ENCODE measurements at places on chromosomes 12 and 14. TPM values are rescaled to one million over a fixed set of nuclear protein-coding genes. Genes with fewer than 3 reads are reported as not detected.

GRCh38 chr14:29220566-29220965, 454.0 kb downstream of the FOXG1 start:
- no peaks in the 10 kb centered on the region for H3K27me3 ChIP-seq
- no peak overlapping the region for H3K4me3 ChIP-seq
- DNase-seq = no peak
- H3K4me1 ChIP-seq = no peaks in the 10 kb centered on the region

DNA sequence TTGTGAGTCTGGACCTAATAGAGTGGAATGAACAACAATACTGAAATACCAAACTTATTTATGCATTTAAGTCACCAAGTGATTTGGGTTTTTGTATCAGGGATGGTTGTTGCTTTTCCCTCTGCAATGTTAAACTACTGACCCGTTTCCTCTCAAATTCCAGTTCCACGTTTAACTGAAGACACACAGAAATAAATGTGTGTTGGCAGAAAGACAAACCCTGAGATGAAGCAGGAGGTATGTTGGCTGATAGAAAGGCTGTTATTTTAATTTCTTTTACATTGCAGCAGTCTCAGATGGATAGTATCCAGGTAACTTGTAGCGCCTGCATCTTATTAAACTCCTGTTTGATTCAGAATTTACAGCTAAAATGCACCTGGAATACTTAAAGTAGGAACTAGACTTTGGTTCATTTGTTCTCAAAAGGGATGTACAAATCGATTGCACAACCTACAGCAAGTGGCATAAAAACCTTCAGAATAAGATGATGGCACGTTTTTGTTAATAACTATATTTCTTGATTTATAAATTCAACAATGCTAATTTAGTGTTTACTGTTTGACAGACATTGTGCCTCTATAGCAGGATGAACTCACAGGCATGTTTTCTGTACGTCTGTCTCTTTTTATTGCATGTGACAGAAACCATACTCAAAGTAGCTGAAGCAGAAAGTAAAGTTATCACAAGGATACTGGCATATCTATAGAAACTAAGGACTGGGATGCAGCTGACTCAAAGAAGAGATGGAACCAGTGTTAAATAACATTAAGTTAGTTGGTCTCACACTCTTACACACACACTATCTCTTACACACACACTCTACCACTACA, 405.7 kb downstream of the ZFP36L1 start:
- H3K4me1 ChIP-seq = no peaks in the 10 kb centered on the region
- no peaks in the 10 kb centered on the region for H3K27me3 ChIP-seq
- no peak for DNase-seq
- no peak overlapping the region for H3K27ac ChIP-seq

- H3K36me3 ChIP-seq = no peaks in the 10 kb centered on the region
- H3K4me3 ChIP-seq = peak overlapping the region; percentile 72
- no peak overlapping the region for H3K27ac ChIP-seq
Observed at GRCh38 chr14:104865631-104866441, 768 bp downstream of the CEP170B start.

DNA sequence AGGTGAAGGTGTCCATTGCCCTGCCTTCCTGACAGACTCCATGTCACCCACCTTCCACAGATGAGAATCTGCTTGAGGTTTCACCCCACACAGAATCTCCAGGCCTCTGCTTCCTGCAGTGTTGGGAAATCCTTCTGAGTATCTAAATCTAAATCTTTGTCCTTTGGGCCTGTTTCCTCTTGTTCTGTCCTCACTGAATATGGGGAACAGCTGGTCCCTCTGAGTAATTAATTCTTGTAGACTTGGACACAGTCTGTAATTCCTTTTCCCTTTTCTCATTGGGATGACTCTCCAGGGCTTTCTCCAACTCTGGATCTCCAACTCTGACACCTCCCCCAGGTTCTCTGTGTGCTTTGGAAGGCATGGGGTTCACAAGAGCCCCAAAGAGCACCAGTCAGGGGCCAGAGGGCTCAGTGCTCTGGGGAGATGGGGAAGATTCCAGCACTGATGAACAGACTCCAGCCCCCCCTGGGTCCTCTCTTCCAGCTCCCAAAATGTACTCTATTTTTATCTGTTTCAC, 2.3 kb upstream of the ACVRL1 start:
- no peaks in the 10 kb centered on the region for H3K27me3 ChIP-seq
- DNase-seq = peak; percentile 14
- no peak overlapping the region for H3K27ac ChIP-seq
- H3K4me3 ChIP-seq = no peak overlapping the region
- no peaks in the 10 kb centered on the region for H3K36me3 ChIP-seq
- H3K4me1 ChIP-seq = peaks cover 6% of the 10 kb centered on the region

DNA sequence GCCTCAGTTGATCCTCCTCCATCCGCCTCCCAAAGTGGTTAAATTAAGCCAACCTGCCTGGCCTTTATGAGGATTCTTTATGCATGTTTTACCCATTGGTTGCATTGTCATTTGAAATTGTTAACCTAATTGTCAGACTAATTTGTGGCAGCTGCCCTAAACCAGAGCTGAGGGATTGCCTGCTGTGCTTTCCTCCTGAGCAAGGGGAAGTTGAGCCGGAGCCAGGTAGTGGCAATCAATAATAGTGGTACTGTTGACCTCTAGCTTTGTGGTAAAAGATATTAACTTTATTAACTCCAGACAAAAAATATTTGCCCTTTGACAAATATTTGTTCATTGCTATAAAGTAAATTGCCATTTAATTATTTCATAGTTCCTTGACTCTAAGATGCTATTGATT, 5.6 kb upstream of the HEBP1 start:
- DNase-seq = no peak
- no peaks in the 10 kb centered on the region for H3K36me3 ChIP-seq
- H3K27ac ChIP-seq = no peak overlapping the region
- H3K4me1 ChIP-seq = peaks cover 5% of the 10 kb centered on the region
- H3K4me3 ChIP-seq = no peak overlapping the region
- no peaks in the 10 kb centered on the region for H3K27me3 ChIP-seq

DNA sequence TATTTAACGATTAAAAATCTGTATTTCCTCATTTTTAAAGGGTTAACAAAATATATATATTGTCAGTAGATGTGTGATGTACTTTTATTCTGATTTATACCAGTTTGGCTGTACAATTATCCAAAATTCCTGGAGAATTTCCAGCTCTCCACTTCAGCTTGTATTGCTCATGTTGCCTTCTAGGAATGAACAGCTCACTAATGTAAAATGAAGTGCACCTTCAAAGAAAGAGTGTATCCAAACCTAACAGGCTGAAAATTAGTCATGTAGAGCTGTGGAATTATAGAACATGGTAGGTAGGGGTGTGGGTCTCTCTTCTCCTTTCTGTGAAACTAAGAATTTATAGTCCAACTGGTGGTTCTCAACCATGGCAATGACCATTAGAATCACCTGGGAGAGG, 362.0 kb downstream of the ETNK1 start:
- no peaks in the 10 kb centered on the region for H3K27me3 ChIP-seq
- H3K27ac ChIP-seq = no peak overlapping the region
- DNase-seq = no peak
- no peak overlapping the region for H3K4me3 ChIP-seq
- no peaks in the 10 kb centered on the region for H3K4me1 ChIP-seq

DNA sequence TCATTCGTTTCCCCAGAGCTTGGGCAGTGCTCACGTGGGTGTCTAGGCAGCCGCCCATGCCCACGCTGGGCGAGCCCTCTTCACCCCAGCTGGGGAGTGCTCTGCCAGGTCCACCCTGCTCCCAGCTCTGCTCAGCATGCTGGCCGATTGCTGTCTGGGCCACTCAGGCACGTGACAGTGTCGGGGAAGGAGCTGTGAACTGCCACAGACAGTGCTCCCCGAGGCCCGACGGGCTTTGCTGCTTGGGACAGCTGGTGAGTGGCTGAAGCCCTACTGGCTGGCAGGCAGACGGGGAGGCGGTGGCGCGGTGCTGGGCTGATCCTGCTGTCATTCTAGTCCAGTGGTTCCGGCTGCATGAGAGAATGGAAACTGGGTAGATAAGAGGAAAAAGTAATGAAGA, 15.8 kb downstream of the NOC4L start:
- H3K27ac ChIP-seq = no peak overlapping the region
- no peak overlapping the region for H3K4me3 ChIP-seq
- no peaks in the 10 kb centered on the region for H3K27me3 ChIP-seq

- no peaks in the 10 kb centered on the region for H3K4me1 ChIP-seq
- no peaks in the 10 kb centered on the region for H3K36me3 ChIP-seq
- H3K27ac ChIP-seq = no peak overlapping the region
- DNase-seq = no peak
- H3K4me3 ChIP-seq = no peak overlapping the region
Observed at GRCh38 chr12:131551675-131552491, 159.0 kb upstream of the SFSWAP start.

DNA sequence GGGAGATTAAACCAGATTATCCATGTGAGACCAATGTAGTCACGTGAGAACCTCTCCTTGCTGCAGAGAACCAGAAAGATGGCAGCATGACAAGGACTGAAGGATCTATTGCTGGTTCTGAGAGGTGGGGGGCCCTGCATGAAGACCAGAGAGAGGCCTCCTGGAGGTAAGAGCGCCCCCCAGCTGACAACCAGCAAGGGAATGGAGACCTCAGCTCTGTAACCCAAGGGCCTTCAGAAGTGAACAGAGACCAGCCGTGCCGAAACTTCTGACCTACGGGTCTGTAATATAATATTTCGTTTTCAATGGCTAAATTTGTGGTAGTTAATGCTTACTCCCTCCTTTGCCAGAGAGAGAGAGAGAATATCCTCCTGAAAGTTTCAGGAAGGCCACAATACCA, 524.1 kb upstream of the TBX3 start:
- H3K4me1 ChIP-seq = no peaks in the 10 kb centered on the region
- DNase-seq = no peak
- no peak overlapping the region for H3K27ac ChIP-seq

DNA sequence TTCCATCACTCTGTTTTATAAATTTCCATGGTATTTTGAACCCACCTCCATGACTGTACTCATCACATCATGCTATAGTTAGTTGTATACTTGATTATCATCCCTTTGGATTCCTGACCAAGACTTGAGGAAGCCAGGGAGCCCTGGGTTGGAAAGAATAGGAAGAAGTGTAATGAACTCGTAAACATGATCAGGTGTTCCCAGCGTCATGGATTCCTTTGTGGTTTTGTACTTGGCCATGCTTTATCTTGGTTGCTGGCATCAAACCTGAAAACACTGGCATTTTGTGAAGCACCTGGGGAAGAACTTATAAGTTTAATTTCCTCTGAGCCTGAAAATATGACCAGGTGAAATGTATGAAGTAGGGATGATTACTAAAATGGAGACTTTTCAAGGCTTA, 76.4 kb downstream of the CHST11 start:
- no peaks in the 10 kb centered on the region for H3K36me3 ChIP-seq
- no peaks in the 10 kb centered on the region for H3K4me1 ChIP-seq
- H3K27me3 ChIP-seq = no peaks in the 10 kb centered on the region
- no peak for DNase-seq

- no peak for DNase-seq
- H3K4me3 ChIP-seq = no peak overlapping the region
Observed at GRCh38 chr12:31228811-31229792, 96.8 kb downstream of the SINHCAF start.

DNA sequence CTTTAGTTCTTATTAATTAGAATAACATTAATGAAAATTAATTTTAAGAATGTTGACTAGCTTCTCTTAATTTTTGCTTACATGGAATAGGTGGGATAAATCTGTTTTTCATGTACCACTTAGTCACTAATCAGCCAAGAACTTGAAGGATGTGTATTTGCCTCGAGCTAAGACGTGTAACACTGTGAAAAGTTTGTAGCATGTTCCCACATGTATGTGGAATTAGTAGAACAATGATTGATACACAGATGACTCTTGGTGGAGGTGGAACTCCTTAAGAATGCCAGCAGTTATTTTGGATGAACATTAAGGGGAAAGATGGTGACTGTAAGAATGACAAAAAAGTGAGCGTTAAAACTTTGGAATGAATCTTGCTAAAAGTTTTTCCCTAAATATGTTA, 435.7 kb upstream of the MDGA2 start:
- no peak overlapping the region for H3K4me3 ChIP-seq
- no peaks in the 10 kb centered on the region for H3K4me1 ChIP-seq
- DNase-seq = no peak
- H3K27ac ChIP-seq = no peak overlapping the region

GRCh38 chr12:18345021-18345735, 83.9 kb downstream of the PIK3C2G start:
- peaks cover 7% of the 10 kb centered on the region for H3K4me1 ChIP-seq
- H3K27me3 ChIP-seq = no peaks in the 10 kb centered on the region
- no peak for DNase-seq
- H3K4me3 ChIP-seq = no peak overlapping the region

DNA sequence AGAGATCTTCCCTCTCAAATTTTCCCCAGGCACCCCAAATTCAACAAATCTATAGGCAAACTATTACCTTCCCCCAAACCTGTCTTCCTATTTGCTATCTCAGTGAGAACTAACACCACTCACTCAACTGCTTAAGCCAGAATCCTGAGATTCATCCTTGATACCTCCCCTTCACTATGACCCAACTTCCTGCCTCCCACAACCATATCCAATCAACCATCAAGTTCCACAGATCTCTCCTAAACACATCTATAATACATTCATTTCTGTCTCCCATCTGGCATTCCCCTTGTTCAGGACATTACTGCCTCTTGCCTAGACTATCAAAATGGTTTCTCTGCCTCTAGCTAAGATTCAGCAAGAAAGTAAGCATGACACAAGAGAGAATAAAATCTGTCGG, 21.3 kb downstream of the YAF2 start:
- peaks cover 6% of the 10 kb centered on the region for H3K4me1 ChIP-seq
- no peak overlapping the region for H3K4me3 ChIP-seq
- no peaks in the 10 kb centered on the region for H3K36me3 ChIP-seq
- H3K27me3 ChIP-seq = no peaks in the 10 kb centered on the region

GRCh38 chr12:63400718-63401117, 249.7 kb upstream of the AVPR1A start:
- no peaks in the 10 kb centered on the region for H3K27me3 ChIP-seq
- H3K4me1 ChIP-seq = peaks cover 12% of the 10 kb centered on the region
- no peaks in the 10 kb centered on the region for H3K36me3 ChIP-seq
- no peak overlapping the region for H3K27ac ChIP-seq
- DNase-seq = no peak
- no peak overlapping the region for H3K4me3 ChIP-seq

DNA sequence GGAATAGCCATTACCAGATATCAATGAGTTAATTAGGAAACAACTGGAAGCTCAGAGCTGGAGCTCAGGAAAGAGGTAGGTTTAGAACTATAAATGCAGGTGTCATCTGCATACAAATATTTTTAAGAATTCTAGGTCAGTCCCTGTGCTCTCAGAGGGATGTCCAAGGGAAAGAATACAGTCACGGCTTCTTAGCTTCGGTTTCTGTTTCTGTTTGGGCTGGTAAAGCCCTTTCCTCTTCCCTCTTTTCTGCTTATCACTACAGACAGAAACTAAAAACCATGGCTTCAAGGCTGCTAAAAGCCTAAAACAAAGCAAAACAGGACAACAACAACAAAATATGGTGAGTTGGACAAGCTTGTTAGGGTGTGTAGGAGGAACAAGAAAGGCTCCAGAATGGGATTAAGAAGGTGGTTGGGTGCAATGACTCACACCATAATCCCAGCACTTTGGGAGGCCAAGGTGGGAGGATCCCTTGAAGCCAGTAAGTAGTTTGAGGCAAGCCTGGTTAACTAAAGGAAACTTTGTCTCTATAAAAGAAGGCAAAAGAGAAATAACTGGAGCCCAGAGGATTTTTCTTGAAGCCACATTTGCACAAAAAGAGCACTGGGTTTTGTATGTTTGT, 113.0 kb downstream of the SEC23A start:
- H3K27me3 ChIP-seq = no peaks in the 10 kb centered on the region
- H3K4me1 ChIP-seq = no peaks in the 10 kb centered on the region
- no peak overlapping the region for H3K4me3 ChIP-seq
- DNase-seq = no peak
- H3K36me3 ChIP-seq = no peaks in the 10 kb centered on the region

ALX1 gene
- total RNA-seq = not detected

RDH11 gene
- 83.1 TPM for total RNA-seq

HCAR3 gene
- 0.32 TPM for total RNA-seq

MANSC1 gene
- total RNA-seq = 28.9 TPM

RERG gene
- total RNA-seq = not detected

KCNJ8 gene
- 88.7 TPM for total RNA-seq

MYBPC1 gene
- not detected for total RNA-seq

GDF3 gene
- total RNA-seq = 0.41 TPM
